Progenitor cell of endocrine pancreas (in vitro differentiated cells): ENCODE measurements at places on chromosomes 16 and 17. TPM values are rescaled to one million over a fixed set of nuclear protein-coding genes. Genes with fewer than 3 reads are reported as not detected.

DNA sequence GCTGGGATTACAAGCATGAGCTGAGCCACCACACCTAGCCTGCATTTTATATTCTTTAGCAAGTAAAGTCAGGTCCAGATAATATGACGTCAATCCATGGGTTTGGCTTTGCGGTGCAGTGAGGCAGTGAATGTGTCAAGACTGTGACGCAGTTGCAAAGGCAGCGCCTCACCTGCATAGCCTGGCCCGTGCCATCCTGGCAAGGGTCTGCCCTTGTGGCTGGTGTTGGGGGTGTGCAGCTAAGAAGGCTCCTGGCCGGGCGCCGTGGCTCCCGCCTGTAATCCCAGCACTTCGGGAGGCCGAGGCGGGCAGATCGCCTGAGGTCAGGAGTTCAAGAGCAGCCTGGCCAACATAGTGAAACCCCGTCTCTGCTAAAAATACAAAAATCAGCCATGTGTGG, 7.0 kb downstream of the PDF start:
- DNase-seq: no peak

Gene SDK2
- total RNA-seq: 6.7 and 7.1 TPM in 2 replicates

- no peak for DNase-seq
Measured at GRCh38 chr16:63787014-63787413, 1334.8 kb downstream of the CDH11 start.

Gene TPPP3
- total RNA-seq: 17.5 and 26.8 TPM in 2 replicates

Gene FSCN2
- 4.8 and 5.3 TPM in 2 replicates for total RNA-seq

DNA sequence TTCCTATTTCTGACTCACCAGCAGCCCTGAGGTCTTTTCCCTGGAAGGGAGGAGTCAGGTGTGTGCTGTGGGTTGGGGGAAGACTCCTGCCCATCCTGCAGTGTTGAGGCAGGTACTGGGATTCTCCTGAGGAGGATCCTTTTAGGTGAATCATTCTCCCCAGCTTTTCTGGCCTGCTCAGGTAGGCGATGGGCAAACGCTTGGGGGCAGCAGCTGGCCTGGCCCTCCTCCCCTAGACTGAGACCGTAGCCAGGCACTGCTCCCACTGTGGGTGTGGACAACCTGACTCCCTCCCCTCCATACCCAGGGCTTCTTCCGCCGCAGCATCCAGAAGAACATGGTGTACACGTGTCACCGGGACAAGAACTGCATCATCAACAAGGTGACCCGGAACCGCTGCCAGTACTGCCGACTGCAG, 15.1 kb downstream of the GJD3 start:
- no peak for DNase-seq

- DNase-seq: no peak
Measured at GRCh38 chr17:19247473-19247872, 10.3 kb downstream of the EPN2 start.
